ENCODE measurements at places on chromosomes 3 and 15.

GRCh38 chr3:126952983-126953660 is 29.8 kb upstream of the PLXNA1 start:
- DNase-seq: no peak

GRCh38 chr15:41671656-41672648 is 11.7 kb downstream of the MGA start:
- DNase-seq: no peak

GRCh38 chr3:69020424-69020823 is 6.9 kb upstream of the EOGT start:
- no peak for DNase-seq

DNA sequence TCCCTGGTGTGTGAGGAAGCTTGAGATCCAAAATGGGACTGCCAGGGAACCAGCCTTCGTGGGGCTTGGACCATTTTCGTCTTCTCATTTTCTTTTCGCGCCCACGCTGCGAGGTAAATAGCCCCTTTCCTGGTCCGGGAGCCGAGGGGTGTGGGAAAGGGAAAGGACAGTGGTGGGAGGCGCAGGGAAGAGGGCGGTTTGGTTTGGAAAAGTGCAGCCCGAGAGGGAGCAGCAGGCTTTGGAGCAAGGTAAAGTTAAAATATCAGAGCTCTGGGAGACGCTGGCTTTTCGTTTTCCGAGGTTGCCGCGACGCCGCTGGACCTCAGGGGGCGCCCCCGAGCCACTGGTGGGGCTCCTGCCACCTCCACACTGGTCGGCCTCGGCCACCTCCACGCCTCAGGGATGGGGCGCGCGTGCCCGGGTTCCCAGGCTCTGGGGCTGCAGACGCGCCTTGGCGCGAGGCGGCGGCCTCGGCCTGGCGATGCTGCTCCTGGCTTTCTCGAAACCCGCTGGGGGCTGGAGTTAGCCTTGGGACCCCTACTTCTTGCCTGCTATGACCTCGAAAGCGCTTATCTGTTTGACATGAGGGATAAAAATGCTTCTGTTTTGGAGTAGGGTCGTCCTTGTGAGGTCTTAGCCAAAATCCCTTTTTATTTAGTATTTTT is 3.2 kb downstream of the PTPRG start:
- peak; percentile 78 for DNase-seq

- no peak for DNase-seq
Observed at GRCh38 chr3:147843331-147843730, 434.2 kb downstream of the ZIC1 start.

All from body of pancreas (tissue), 4 donors.